ENCODE measurements at places on chromosomes 4 and X. TPM values are rescaled to one million over a fixed set of nuclear protein-coding genes. Genes with fewer than 3 reads are reported as not detected.

- H3K4me3 ChIP-seq = no peak overlapping the region
- DNase-seq = no peak
- H3K36me3 ChIP-seq = peaks cover 21% of the 10 kb centered on the region
- no peaks in the 10 kb centered on the region for H3K4me1 ChIP-seq
- H3K27ac ChIP-seq = no peak overlapping the region
- no peaks in the 10 kb centered on the region for H3K27me3 ChIP-seq
Measured at GRCh38 chr4:88792268-88792781, 94.7 kb upstream of the NAP1L5 start.

DNA sequence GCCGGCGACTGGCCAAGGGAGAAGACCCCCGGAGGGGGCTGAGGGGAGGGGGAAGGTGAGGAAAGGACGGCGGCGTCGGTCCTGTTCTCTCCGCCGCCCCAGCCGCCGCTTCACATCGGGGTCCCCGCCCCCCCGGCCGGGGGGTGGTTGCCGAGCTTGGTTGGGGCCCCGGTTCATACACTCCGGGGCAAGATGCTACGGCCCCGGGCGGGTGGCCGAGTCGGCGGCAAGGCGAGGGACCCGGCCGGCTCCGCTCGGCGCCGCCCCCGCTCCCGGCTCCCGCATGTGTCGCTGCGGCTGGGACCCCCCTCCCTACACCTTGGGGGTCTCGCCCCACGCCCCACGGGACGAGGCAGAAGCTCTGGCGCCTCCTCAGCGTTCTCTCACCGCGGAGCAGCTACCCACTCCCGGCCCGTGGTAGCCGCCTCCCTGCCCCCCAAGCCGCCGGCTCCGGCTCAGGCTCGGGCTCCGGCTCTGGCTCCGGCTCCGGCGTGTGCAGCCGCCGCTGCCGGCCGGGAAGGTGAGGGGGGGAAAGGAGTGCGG lies 461 bp downstream of the FBXW7 start:
- H3K27me3 ChIP-seq = no peaks in the 10 kb centered on the region
- peaks cover 35% of the 10 kb centered on the region for H3K4me1 ChIP-seq
- no peaks in the 10 kb centered on the region for H3K36me3 ChIP-seq
- peak overlapping the region; percentile 75 for H3K4me3 ChIP-seq
- peak overlapping the region; percentile 83 for H3K27ac ChIP-seq

The PHF8 gene
- total RNA-seq = 12.7 TPM

DNA sequence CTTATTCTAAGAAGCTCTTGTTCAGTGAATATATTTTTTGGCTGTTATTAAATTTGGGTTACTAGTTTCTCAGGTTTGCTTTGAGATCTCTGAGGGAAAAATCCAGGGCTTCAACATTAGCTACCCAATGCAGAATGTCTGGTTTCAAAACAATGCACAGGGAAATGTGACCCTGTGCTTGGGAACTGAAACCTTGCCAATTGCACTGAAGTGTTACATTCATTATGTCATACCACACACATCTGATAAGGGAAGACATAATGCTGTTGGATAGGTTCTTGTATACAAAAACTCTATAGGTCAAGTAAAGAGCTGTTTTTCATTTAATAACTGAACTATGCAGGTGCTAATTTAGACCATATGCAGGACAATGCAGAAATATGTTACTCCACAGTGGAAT lies 345.3 kb upstream of the BMP3 start:
- DNase-seq = no peak
- no peaks in the 10 kb centered on the region for H3K4me1 ChIP-seq
- no peak overlapping the region for H3K27ac ChIP-seq
- H3K36me3 ChIP-seq = no peaks in the 10 kb centered on the region

The TNMD gene
- total RNA-seq = 4.1 TPM

The RNF212 gene
- 0.11 TPM for total RNA-seq

The FANCB gene
- 1.3 TPM for total RNA-seq

- no peaks in the 10 kb centered on the region for H3K4me1 ChIP-seq
- no peaks in the 10 kb centered on the region for H3K36me3 ChIP-seq
- no peak overlapping the region for H3K27ac ChIP-seq
Measured at GRCh38 chr4:27096142-27096824, 235.6 kb downstream of the STIM2 start.

The TCP11X2 gene
- total RNA-seq = 0.24 TPM

GRCh38 chr4:107996949-107997788 lies 7.5 kb downstream of the HADH start:
- H3K4me1 ChIP-seq = peaks cover 36% of the 10 kb centered on the region
- H3K27ac ChIP-seq = peak overlapping the region; percentile 83
- peak; percentile 38 for DNase-seq
- H3K36me3 ChIP-seq = no peaks in the 10 kb centered on the region
- no peaks in the 10 kb centered on the region for H3K27me3 ChIP-seq

The TMSB15A gene
- 3.8 TPM for total RNA-seq

- H3K4me1 ChIP-seq = peaks cover 17% of the 10 kb centered on the region
- DNase-seq = no peak
- no peak overlapping the region for H3K4me3 ChIP-seq
- no peaks in the 10 kb centered on the region for H3K27me3 ChIP-seq
Measured at GRCh38 chrX:133793626-133794025, 191.8 kb downstream of the GPC3 start.

The RTL5 gene
- total RNA-seq = 9.0 TPM

GRCh38 chr4:186297013-186297645 lies 31.1 kb downstream of the F11 start:
- no peaks in the 10 kb centered on the region for H3K4me1 ChIP-seq
- no peaks in the 10 kb centered on the region for H3K36me3 ChIP-seq
- peaks cover 22% of the 10 kb centered on the region for H3K27me3 ChIP-seq
- no peak overlapping the region for H3K27ac ChIP-seq
- peak; percentile 74 for DNase-seq
- no peak overlapping the region for H3K4me3 ChIP-seq

- H3K4me1 ChIP-seq = peaks cover 10% of the 10 kb centered on the region
- DNase-seq = peak; percentile 34
- no peaks in the 10 kb centered on the region for H3K36me3 ChIP-seq
- no peaks in the 10 kb centered on the region for H3K27me3 ChIP-seq
Measured at GRCh38 chr4:79466621-79467020, 58.6 kb upstream of the GK2 start.

The ESX1 gene
- not detected for total RNA-seq

The GASK1B gene
- total RNA-seq = 17.3 TPM

The OPHN1 gene
- 7.0 TPM for total RNA-seq

DNA sequence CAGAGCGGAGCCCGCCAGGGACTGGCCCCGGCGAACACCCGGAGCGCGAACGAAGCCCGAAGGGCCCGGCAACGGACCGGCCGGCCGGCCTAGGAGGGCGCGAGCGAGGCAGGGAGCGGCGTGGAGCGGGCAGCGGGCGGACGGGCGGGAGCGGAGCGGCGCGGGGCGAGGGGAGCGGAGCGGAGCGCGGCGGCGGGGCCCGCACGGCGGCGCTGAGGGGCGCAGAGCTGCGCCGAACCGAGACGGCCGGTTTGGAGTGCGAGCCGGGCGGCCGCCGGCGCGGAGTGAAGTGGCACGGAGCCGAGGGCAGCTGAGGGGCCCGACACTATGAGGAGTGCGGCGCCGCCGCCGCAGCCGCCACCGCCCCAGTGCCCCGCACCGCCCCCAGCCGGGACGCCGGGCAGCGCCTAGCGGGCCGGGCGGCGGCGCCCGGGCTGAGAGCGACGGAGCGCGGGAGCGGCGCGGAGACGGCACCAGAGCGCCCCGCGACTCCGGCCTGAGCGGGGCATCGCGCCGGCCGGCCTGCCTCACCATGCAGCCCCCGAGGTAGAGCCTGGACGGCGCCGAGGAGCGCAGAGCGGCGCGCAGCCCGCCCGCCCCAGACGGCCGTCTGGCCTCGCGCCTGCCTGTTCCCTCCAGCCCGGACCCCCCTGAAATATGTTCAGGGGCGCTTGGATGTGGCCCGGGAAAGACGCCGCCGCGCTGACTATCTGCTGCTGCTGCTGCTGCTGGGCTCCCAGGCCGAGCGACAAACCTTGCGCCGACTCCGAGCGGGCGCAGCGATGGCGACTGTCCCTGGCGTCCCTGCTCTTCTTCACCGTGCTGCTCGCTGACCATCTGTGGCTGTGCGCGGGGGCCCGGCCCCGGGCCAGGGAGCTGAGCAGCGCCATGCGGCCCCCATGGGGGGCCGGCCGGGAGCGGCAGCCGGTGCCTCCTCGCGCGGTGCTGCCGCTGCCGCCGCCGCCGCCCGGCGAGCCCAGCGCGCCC lies 793 bp downstream of the NALF2 start:
- H3K27ac ChIP-seq = no peak overlapping the region
- peak overlapping the region; percentile 45 for H3K4me3 ChIP-seq

DNA sequence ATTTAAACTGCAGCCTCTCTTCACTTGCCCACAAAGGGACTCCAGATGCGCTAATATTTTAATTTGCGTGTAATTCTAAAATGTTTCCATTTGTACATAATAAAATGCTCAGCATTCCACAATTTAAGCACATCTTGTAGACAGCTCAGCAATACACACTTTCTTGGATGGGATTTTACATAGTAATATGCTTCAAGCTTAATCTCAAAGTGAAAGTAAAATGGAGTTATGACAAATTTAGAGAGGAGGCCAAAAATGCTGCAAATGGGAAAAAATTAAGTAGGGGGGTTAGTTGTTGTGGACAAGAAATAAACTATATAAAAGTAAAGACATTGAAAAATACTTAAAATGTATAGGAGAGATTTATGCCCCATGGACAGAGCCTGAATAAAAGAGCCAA lies 149.1 kb downstream of the FBXO8 start:
- no peak for DNase-seq
- H3K36me3 ChIP-seq = no peaks in the 10 kb centered on the region
- no peaks in the 10 kb centered on the region for H3K27me3 ChIP-seq
- H3K4me3 ChIP-seq = no peak overlapping the region

DNA sequence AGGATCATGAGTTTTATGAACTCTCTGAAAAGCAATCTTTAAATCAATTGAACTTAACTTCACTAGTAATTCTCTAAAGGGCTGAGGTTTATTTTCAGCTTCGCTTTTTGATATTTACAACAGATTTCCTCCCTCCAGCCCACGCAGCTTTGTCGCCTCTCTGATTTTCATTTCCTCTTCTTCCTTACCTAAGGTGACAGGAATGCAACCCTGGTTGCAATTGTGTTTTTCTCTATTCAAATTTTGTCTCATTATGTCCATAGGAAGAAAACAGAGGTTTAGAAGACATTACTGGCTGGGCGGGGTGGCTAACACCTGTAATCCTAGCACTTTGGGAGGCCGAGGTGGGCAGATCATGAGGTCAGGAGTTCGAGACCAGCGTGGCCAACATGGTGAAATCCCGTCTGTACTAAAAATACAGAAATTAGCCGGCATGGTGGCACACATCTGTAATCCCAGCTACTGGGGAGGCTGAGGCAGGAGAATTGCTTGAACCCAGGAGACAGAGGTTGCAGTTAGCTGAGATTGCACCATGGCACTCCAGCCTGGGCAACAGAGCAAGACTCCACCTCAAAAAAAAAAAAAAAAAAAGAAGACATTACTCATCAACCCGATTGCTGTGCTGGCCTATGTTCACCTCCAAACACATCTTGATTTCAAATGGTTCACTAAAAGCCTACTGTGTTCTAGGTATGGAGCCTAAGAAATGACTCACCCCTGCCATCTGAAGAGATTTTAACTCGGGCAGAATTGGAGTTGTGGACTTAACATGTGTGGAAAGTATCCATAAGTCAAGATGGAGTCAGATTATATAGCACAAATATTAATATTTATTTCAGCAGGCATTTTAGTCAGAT lies 36.8 kb downstream of the VSIG4 start:
- no peaks in the 10 kb centered on the region for H3K36me3 ChIP-seq
- H3K4me3 ChIP-seq = no peak overlapping the region
- no peaks in the 10 kb centered on the region for H3K4me1 ChIP-seq
- no peak overlapping the region for H3K27ac ChIP-seq
- no peak for DNase-seq

DNA sequence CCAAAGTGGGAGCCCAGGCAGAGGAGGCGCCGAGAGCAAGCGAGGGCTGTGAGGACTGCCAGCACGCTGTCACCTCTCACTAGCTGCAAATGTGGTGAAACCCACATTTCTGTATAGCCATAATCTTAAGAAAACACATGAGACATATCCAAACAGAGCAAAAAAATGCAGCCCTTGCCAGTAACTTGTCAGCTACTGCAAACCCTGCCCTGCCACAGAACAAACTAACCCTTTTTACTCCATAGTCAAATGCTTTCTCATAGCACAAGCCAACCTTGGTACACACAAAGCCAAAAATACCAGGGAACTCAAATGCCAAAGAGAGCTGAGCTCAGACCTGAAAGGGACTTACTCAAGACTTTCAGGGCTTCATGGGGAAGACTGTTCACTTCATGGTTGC lies 14.9 kb upstream of the NXF3 start:
- H3K4me1 ChIP-seq = no peaks in the 10 kb centered on the region
- no peak overlapping the region for H3K27ac ChIP-seq
- no peaks in the 10 kb centered on the region for H3K27me3 ChIP-seq
- no peak for DNase-seq
- H3K36me3 ChIP-seq = no peaks in the 10 kb centered on the region
- no peak overlapping the region for H3K4me3 ChIP-seq

The CXCL5 gene
- not detected for total RNA-seq

DNA sequence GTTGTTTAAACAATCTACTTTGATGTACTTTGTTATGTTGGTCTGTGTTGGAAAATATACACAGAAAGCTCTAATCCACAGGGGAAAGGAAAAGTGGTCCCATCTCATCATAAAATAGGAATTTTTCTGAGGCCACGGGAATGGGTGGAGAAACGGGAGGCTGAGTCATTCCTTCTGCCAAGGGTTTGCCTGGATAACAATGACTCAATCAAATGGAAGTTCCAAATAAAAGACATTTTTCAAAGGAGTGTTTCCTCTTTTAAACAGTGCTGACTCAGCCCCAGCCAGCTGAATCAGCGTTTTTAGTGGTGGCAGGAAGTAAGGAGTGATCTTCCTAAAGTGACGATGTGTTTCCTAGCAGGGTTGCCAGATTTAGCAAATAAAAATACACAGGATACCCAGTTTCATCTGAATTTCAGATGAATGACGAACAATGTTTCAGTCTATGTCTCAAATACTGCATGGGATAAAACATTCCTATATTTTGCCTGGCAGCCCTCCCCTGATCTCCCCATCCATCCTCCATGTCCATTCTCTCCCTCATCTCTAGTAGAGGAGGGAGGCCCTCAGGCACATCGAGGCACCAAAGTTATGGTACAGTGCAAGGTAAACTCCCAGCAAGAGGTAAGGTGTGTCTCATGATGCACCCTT lies 345.4 kb upstream of the GATB start:
- H3K27me3 ChIP-seq = no peaks in the 10 kb centered on the region
- H3K27ac ChIP-seq = no peak overlapping the region
- no peaks in the 10 kb centered on the region for H3K36me3 ChIP-seq
- no peak overlapping the region for H3K4me3 ChIP-seq

The FAM236A gene
- not detected for total RNA-seq
